K562 (cell line): ENCODE measurements at places on chromosomes 11 and 22.

DNA sequence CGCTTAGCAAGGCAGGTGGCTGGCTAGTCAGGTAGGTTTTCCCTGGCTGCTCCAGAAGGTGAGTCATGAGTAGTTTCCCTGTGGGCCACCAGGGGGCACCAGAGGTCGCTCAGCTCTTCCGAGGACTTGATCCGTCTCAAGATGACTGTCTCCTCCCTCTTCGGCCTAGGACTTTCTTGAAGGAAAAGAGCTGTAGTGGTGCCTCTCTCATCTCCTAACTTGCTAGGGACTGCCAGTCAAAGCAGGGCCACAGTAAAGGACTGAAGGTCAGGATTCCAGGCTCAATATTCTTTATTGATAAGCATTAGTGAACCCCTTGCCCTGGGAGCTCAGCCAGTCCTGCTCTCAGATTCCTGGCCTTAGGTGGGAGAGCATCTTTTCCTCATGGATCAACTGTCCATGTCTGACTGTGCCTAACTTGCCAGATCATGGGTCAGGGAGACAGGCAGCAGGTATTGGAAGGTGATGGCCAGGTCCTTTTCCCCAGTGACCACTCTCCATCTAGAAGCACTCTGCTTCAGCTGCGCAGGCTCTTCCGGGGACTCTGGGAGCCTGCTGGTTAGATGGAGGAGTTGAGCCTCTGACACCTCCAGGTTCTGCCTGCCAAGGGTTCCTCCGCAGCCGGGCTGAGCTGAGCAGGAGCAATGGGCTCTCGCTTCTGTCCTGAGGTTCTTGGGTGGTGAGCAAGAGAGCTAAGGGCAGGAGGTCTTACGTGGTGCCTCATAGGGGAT is 1.9 kb downstream of the POLD4 start:
- DNase-seq: peak; percentile 73

DNA sequence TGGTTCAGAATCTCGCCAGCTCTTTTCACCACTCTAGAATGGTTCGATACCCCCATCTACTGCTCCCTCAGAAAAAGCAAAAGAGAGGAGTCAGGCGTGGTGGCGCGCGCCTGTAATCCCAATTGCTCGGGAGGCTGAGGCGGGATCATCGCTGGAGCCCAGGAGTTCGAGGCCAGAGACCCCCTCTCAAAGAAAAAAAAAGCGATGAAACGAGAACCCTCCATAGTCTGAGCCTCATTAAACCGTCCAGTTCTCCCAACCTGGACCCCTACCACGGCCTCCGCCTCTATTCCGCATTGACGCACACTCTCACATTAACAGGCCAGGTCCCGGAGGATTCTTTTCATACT is 439 bp downstream of the SPA17 start:
- DNase-seq: peak; percentile 16

DNA sequence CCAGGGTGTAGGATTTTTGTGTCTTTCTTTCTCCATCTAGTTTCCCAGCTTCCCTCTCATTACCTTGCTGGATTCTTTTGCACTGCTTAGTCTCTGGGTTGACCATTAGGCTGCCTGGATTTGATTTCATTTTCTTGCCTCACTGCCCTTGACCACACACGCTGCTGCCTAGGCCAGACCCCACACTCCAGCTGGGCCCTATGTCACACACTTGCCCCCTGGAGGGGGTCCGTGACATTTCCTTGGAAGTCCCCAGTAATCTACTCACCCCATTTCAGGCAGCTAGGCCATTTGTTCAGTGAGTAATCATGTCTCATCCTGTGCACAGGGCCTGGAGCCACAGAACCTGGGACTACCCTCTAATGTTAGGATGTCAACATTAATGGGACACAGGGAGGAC is 81.9 kb upstream of the SPON1 start:
- no peak for DNase-seq

DNA sequence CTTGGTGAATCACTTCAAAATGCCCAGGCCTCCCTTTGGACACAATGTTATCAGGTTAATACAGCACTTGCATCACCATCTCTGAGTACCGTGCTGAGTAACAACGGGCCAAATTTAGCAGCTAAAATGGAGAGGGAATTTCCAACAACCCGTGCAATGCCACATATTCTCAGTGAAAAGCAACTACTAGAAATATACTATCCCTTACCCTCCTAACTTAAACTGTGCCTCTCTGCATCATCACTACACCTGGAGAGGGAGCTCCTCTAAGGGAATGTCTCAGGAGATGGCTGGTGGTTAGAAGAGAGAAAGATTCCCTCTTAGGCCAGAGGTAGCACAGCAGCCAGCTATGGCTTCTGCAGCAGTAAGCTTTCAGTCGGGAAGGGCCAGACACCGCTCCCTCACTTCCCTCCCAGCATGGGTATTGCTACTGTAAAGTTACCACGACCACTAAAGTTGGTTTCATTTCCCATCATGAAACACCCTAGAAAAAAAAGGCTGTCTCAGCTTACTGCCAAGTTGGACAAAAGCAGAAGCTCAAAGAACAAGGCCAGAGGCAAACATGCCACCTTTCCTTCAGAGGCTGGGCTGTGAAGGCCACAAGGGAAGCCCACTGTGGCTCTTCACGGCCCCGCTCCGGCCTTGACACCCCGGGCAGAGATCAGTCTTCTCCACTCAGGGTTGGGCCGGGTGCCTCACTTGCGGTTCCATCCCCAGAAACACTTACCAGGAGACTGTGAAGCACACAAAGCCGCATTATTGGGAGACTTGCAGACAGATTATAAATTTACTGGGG is 3.9 kb downstream of the MAML2 start:
- DNase-seq: peak; percentile 17

- no peak for DNase-seq
Measured at GRCh38 chr11:2400762-2401435, 349 bp downstream of the TSSC4 start.

- DNase-seq: no peak
Measured at GRCh38 chr22:37014835-37015586, 4.2 kb downstream of the TST start.

DNA sequence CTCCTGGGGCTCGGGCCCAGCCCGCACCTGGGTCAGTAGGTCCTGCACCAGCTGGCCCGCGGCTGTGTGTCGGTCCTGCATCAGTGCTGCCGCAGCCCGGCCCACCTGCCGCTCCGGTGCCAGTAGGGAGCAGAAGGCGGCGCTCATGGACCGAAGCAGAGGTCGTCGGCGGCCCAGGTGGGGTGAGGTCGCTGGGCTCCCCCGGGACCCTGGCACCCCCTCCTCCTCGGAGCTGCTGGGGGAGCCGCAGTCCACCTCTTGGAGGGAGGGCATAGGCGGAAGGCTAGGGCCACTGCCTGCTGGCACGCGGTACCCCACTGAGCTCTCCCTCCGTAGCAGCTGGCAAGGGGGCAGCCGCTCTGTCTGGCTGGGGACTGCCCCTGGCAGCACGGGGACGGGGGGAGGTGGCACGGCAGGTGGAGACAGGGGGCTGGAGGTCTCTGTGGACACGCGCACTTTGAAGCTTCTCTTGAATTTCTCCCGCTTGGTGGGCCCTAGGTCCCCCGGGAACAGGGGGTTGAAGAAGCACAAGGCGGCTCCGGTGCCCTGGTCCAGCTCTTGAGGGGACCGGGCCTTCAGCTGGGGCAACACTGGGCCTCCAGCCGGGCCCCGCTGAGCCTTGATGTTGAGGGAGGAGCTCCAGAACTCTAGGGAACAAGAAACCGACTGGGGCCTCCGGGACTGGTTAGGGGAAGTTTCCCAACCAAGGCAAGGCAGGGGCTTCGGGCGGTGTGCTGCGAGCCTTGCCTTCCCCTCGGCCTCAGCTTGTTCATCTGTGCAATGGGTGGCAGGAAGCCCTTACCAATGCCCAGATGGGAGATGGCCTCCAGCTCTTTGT is 1.4 kb downstream of the RIN1 start:
- DNase-seq: no peak

DNA sequence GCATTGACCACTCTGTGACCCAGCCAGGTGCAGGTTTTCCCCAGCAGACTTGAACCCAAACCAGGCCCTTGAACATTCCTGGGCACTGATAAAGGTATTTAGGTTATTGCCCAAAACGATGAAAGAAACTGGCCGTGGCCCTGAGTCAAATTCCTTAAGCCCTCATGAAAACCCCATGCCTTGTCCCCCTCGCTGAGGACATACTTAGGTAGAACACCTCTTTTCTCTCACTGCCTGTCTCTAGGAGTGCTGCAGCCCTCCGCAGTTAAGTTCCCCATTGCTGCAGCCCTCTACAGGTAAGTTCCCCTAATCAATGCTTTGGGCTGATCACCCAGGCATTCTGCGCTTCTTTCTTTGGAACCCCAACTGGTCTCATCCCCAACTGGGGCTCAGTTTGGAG is 961.6 kb downstream of the TBC1D22A start:
- no peak for DNase-seq

DNA sequence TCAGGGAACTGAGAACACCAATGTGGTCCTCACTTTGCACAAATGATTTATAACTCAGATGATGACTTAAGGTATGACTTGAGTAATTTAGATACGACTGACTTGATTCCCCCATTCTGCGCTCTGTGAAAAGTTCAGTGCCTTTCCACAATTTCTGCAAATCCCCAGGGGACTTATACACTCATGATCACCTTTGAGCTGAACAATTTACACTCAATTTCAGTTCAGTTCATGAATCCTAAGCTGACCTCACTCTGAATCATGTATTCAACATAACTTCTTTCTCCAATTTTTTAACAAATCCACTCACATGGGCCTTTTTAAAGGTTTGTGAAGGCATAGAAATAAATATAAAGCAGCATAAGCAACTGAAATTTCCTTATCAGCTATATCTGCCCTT is 274.2 kb downstream of the FAM76B start:
- DNase-seq: no peak

DNA sequence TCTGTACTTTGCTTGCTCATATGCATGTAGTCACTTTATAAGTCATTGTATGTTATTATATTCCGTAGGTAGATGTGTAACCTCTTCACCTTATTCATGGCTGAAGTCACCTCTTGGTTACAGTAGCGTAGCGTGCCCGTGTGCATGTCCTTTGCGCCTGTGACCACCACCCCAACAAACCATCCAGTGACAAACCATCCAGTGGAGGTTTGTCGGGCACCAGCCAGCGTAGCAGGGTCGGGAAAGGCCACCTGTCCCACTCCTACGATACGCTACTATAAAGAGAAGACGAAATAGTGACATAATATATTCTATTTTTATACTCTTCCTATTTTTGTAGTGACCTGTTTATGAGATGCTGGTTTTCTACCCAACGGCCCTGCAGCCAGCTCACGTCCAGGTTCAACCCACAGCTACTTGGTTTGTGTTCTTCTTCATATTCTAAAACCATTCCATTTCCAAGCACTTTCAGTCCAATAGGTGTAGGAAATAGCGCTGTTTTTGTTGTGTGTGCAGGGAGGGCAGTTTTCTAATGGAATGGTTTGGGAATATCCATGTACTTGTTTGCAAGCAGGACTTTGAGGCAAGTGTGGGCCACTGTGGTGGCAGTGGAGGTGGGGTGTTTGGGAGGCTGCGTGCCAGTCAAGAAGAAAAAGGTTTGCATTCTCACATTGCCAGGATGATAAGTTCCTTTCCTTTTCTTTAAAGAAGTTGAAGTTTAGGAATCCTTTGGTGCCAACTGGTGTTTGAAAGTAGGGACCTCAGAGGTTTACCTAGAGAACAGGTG is 11.1 kb downstream of the CCND1 start:
- no peak for DNase-seq

- no peak for DNase-seq
Measured at GRCh38 chr11:59272771-59273372, 60.1 kb upstream of the MPEG1 start.

DNA sequence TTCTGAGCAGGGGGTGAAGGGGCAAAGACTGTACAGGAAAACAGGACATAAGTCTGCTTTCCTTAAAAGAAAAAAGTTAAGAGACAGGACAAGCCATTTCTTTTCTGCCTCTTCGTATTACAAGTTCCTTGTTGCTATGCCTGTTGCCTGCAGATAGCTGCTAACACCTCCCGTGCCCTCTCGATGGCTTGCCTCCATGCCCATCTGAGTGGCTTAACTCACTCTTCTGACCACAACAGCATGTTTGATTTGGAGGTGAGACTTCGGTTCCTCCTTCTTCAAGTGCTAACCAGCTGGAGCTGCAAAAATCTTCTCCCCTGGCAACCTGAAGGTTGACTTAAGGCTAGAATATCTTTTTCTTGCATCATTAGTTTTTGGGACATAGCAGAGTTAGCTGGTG is 103.1 kb downstream of the PRR5L start:
- no peak for DNase-seq

DNA sequence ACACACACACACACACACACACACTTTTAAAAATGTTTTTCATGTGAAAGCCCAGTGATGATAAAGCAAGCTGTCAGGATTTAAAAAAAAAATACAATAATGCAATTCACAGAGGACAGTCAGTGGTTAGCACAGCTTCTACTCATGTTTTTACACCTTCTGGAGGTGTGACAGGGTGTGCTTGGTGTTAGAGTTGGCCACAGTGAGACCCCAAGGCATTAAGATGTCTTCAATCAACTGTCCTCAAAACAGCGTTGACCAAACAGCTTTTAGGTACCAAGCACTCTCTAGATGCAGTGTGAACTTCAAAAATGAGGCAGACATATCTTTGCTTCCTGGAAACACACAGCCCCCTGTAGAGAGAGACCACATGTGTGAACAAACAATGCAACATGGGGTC is 166.4 kb upstream of the TBCEL start:
- DNase-seq: no peak

DNA sequence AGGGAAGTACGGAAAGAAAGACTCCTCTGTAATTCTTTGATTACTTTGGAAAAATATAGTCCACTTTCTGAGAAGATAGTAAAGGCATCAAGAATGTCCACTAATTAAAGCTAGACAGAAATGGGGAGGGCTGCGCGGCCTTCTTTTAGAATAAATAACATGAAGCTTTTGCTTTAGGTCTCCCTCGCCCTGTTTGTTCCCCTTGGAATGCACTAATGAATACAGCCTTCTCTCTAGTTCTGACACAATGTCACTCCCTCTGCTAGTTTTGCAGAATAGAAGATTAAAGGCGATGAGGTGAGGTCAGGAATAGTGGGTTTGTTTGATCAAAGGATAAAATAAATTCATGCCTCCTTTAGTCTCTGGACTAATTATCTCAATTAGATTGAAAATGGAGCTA is 543.9 kb downstream of the OPCML start:
- no peak for DNase-seq

DNA sequence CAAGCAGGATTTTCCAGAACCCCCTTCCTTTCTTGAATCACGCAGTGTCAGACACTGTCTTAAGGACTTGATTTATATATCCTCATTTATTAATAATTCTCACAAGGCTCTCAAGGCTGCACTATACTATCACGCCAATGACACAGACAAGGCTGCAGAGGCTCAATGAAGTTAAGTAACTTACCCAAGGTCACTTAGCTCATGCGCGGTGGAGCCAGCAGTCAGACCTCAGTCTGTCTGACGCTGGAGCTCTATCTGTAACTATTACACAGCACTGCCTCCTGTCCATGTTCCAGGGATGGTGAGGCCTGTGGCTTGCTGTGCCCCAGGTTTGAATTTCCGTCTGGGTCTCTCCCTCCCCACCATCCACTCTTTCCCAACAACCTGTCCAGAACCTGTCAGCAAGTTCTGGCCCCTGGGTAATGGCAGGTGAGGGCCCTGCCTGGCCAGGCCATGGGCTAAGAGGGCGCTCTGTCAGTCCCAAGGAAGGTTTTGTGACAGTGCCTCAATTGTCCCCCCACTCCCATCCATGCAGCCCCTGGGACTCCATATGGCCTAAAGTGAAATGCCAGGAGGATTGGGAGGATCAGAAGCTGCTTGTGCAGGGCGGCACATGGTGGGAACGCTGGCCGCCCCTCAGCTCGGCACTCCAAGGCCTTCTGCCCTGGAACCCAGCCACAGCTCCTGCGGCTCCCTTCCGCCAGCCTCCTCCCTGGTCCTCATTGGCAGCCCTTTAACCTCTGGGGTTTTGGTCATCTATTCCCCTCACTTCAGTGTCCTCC is 8.6 kb downstream of the KCNC1 start:
- DNase-seq: no peak
